ENCODE measurements at places on chromosomes 12 and 14.

GRCh38 chr12:111435661-111436201 lies 30.0 kb downstream of the SH2B3 start:
- DNase-seq: no peak

GRCh38 chr12:97461553-97461952 lies 1.1 kb upstream of the RMST start:
- no peak for DNase-seq

GRCh38 chr12:66237505-66238175 lies 48.6 kb downstream of the IRAK3 start:
- DNase-seq: no peak

GRCh38 chr12:112108202-112109079 lies at the start of gene NAA25:
Gene NAA25 (minus strand): TSS chr12:112108783. CDS start chr12:112108773, 10 bp downstream.
- peak; percentile 91 for DNase-seq

DNA sequence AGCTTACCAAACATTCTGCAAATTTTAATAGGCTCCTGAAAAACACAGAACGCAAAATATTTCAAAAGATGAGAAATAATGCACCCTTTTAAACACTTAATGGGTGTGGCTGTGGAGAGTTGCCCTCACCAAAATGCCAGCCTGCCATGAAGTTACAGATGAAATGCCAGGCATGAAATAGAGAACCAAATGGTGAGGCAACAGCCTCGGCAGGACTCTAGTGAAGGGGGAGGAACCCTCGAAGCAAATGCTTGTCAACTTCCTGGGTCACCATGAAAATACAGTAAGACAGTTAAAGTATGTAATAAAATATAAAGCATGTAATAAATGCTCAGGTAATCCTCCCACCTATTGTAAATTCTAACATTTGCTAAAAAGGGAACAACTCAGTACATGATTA lies 24.1 kb downstream of the DUSP16 start:
- no peak for DNase-seq

DNA sequence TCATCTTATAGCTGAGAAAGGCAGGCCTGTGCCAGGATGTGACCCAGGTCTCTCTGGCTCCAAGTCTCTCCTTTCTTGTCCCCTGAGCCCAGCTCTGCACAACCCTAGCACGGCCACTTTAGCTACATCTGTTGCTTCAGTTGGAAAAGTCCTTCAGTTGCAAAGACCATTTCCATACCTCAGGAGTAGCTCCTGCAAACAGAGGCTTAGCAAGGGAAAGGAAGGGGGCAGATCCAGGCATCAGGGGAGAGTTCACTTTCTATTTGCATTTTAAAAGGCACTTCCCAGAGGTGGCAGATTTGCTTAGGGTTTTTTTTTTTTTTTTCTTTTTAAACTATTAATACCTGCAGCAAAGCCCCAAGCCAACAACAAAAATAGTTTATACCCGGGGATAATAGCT lies 3.0 kb upstream of the PITPNM2 start:
- DNase-seq: no peak

GRCh38 chr12:86669010-86669409 lies 412.8 kb upstream of the MGAT4C start:
- no peak for DNase-seq

DNA sequence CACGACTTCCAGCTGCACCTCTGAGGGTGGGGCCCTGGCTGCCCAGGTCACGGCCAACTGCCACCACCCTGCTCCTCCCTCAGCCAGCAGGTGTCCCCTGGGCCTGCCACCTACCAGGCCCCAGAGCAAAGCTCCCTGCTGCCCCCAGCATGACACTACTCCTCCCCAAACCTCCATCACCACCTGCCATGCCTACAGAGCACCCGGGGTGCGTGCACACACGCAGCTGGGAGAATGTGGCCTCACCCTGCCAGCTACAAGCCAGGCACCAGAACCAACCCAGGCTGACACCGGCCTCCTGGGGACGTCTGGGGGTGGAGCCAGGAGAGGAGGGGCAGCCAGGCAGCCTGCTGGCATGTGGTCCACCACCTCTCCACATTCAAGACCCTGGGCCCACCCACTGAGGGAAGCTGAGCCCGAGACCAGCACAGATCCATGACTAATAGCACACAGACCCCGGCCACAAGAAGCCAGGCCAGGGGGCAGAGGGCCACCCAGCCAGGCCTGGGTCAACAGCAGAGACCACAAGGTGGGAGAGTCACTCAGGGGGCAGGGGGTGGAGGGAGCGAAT lies 3.4 kb downstream of the JAG2 start:
- no peak for DNase-seq

GRCh38 chr12:24069532-24070395 lies 120.3 kb upstream of the SOX5 start:
- no peak for DNase-seq

GRCh38 chr14:34997762-34998161 lies 15.0 kb downstream of the SRP54 start:
- DNase-seq: no peak

GRCh38 chr12:96117460-96117859 lies 76.7 kb upstream of the ELK3 start:
- no peak for DNase-seq

DNA sequence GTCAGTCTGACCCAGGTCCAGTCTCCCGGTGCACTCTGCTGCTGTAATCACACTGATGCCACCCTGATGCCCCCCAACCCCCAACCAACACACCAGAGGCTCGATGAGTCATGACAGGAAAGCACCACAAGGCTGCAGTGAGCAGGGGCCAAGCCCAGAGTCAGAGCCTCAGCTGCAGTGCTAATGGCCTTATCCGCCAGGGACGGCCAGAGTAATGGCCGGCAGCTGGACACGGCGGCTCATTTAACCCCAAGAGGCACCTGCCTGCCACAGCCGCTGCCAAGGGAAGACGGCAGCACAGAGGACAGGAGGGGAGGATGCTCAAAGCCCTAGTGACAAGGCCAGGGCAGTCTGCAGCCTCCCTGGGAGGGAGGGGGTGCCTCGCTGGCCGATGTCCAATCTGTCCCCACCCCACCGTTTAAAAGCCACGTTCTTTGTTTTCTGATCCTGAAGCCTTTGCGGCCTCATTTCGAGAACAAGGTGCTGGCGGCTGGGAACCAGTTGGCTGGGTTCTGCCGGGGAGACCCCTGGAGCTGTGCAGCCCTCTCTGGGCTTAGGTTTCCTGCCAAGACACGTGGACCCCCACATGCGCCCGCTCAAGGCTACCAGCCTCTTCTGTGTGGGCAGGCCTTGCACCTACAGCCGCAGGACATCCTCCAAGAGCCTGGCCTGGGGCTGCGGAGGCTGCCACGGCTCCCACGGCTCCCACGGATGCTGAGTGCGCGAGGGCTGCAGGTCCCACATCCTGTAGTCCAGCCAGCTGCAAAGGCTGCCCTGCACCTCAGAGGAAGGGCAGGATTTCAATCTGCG lies 13.1 kb downstream of the CCDC85C start:
- peak; percentile 16 for DNase-seq

GRCh38 chr14:21043387-21043973 lies 1.3 kb downstream of the RNASE7 start:
- DNase-seq: no peak

GRCh38 chr14:96915478-96915877 lies 118.3 kb downstream of the VRK1 start:
- DNase-seq: no peak

DNA sequence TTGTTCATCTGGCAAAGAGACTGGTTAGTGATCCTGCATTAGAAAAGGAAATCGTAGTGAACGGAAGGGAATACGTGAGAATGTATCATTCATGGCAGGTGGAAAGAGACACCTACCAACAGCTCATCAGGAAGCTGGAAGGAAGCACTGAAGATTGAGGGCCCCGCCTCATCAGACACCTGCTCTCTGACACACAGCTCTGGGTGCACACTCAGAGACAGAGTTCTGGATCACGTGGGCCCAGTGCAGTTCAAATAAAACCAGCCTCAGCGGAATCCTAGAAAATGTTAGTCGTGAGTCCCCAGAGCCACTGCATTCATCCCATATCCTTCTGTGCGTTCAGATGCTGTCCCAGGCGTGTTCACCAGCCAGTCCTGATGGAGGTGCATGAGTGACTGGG lies 129.7 kb downstream of the GLT1D1 start:
- no peak for DNase-seq

Measured in activated T-cell treated with anti-CD3 and anti-CD28 coated beads, Interleukin-2, amount 50 U/mL, for 72 hours (primary cell).